ENCODE measurements at places on chromosomes 3 and 15.

DNA sequence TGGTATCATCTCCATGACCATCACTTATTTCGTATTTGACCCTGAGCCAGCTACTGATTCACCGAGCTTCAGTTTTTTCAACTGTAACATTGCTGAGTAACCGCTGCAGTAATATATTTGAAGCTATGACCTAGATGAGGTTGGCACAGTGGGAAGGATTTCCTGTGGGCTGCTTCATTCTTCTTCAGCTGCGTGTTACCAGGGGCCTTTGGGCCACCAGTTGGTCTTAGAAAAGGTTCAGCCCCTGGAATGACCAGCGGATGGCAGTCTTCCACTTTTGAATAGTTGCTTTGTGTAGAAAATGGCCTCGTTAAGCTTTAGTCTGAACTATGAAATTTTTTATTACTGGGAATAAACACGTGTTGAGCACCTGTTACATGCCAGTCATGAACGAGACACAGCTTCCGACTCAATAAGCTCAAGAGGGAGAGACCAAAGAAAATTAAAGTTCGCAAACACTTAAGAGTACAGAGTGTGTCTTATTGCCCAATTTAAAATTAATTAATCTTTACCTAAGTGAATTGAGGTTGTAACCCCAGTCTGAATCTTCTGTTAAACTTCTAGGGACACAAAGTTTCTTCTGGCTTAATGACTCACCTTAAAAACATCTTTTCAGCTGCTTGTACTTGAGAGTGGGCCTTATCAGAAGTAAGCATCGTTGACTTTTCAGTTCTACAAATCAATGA lies 57.6 kb upstream of the NR2E3 start:
- peak; percentile 98 for DNase-seq

DNA sequence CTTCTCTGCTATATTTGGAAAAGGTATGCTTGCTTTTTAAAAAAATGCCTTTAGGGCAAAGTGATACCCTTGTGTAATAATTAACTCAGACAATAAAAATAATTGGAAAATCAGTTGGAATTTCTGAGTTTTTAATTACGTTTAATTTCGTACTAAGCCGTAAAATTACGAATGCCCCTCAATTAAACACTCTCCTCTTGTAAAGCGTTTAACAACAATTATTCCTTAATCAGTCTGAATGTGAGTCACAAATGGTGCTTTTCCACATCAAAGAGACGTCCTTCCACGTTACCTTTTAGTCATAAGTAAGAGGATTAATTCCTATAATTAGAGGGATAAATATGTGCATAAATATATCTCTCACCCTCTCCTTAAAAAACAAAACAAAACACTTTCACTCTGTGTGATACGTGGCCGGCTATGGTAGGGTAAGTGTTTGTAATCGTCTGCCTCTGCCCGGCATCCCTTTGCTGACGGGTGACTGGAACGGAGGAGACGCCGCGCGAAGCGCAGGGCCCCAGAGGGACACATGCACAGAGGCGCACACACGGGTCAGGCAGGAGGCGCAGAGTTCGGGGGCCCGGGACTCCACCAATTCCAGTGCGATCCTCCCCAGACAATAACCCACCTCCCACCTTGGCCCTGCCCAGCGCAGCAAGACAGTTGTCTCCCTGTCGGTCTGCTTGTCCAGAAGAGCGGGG lies 9.7 kb upstream of the MEIS2 start:
- no peak for DNase-seq

- DNase-seq: no peak
Measured at GRCh38 chr15:34043391-34043790, 4.4 kb upstream of the AVEN start.

- DNase-seq: no peak
Measured at GRCh38 chr3:19543212-19543841, 390.7 kb downstream of the EFHB start.

GRCh38 chr3:171054921-171055320 lies 28.4 kb upstream of the SLC2A2 start:
- DNase-seq: no peak

DNA sequence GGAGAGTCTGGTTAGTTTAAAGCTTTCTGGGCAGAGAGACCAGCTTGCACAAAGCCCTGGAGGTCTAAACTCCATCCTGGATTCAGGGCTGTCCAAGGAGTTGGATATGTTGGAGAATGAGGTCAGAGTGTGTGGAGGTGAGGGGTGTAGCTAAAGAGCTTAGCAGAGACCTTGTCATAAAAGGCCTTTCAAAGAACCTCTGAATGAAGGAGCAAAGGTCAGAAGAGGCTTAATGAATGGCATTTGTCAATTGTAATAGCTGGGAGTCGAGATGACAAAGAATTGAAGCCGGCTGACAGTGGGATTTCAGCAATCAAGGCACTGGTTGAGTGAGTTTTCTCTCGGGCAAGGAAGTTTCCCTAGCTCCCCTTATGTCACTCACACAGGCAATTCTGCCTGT lies 202.6 kb downstream of the PDCD6IP start:
- no peak for DNase-seq

DNA sequence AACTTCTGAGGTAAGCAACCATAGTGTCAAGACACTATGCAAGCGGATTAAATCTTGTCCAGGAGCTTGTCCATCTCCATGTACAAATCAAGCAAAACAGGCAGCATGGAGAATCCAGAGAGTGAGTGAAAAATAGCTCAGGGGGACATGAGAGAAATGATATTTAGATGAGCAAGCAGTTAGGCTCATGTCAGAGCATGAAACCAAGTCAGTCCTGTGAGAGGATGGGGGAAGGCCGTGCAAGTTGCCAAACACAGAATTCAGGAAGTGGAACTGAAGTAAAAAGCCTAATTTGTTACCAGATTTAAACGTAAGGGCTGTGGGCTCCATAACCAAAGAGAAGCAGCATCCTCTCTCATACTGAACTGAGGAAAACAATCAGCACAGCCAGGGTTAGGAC lies 995.9 kb downstream of the MCTP2 start:
- DNase-seq: no peak

DNA sequence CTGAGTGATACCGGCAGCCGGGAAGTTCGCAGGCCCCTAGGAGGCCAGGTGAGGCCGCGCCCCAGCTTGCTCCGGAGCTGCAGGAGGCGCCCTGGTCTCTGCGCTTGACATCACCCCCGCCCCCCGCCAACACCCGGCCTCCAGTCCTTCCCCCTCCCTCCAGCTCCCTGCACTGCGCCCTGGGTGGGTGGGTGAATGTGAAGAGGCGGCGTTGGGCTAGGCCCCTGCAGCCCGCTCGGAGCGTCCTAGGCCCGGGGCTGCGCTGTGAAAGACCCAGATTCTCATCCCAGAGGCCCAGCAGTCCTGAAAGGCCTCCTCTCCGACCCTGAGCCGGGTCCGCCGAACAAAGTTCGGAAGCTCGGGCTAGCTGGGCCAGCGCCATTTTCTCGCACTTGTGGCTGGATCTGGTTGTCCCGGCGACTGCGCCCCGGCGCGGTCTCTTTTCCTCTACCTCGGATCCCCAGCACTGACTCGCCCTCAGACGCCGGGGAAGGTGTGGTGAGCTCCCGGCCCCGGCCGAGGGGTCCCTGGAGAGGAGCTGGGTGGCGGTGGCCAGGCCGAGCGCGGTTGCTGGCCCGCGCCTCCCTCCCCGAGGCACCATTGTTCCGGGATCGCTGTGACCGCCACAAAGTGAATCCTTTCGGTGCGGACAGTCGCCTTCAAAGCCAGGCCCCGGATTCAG lies 12.9 kb downstream of the ZIC4 start:
- peak; percentile 72 for DNase-seq

GRCh38 chr3:3923619-3924018 lies 124.4 kb downstream of the LRRN1 start:
- DNase-seq: no peak

- DNase-seq: no peak
Measured at GRCh38 chr3:126578702-126579101, 20.0 kb upstream of the C3orf22 start.

- DNase-seq: peak; percentile 45
Measured at GRCh38 chr3:186413615-186414415, 51.8 kb upstream of the DGKG start.

GRCh38 chr3:118472586-118472985 lies 562.1 kb downstream of the IGSF11 start:
- DNase-seq: no peak

DNA sequence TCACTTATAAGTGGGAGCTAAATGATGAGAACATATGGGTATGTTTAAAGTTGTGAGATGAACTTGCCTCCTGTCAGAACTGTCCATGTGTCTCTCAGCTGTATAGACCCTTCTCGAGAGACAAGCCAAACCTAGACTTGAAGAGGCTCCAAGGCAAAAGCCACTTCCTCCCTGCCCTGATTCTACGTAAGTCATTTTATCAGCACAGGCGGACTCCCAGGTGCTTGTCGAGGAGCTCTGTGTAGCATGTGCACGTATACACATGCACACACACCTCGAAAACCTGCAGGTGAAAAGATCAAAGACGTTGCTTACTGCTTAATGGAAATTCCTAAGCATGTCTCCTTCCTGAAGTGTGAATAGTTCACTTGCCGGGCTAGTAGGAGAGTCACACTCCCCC lies 5.6 kb upstream of the CLEC3B start:
- no peak for DNase-seq

DNA sequence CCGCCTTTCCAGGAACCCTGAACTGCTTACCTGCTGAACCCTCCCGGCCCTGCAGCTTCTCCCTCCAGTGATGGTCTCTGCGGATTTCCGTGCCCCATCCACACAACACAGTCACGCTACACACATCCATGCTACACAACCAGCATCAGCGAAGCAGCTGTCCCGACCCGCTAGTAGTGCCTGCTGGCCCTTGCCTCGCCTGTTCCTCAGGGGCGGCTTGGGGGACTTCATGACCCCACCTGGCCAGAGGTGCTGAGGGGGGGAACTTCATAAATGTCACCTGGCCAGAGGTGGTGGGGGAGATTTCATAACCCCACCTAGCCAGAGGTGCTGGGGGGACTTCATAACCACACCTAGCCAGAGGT lies 530 bp upstream of the TUBGCP5 start:
- DNase-seq: no peak

DNA sequence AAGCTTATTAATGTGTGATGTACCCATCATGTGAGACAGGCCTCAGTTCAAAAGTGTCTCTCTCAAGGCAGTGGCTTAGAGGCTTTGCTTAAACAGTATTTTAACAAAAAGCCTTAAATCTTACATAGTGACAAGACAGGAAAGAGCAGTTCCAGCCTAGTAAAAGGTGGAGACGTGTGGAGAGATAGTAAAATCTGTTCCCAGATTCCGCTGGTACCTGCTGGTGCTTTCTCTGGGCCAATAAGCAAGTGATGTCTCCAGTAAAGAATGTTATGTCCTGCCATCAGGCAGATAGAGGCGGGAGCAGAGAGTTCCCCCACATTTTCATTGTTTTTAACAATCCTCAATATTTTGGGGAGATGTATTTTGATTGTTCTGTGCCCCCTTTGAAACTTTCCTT lies 135.0 kb downstream of the VPS8 start:
- DNase-seq: no peak

- peak; percentile 23 for DNase-seq
Measured at GRCh38 chr3:130480736-130481135, 36.2 kb upstream of the COL6A6 start.

DNA sequence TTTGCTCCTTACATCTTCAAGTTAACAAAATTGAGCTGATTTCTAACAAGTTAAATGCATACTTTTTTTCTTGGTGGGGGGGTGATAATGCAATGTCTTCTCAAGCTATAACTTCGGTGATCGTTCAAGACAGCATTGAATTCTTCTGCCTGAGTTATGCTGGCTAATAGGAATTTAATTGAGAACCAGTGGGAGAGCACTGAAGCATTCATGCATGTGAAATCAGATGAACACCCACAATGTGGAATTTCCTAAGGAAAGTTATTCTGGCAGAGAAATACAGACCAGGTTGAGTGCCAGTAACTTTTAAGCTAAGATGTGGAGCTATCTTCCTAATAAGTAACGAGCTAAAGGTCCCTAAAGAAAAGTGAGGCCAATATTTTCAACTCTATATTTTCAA lies 3.0 kb downstream of the SPATA16 start:
- DNase-seq: no peak

GRCh38 chr3:139519998-139520737 lies 19.4 kb downstream of the RBP1 start:
- DNase-seq: no peak

DNA sequence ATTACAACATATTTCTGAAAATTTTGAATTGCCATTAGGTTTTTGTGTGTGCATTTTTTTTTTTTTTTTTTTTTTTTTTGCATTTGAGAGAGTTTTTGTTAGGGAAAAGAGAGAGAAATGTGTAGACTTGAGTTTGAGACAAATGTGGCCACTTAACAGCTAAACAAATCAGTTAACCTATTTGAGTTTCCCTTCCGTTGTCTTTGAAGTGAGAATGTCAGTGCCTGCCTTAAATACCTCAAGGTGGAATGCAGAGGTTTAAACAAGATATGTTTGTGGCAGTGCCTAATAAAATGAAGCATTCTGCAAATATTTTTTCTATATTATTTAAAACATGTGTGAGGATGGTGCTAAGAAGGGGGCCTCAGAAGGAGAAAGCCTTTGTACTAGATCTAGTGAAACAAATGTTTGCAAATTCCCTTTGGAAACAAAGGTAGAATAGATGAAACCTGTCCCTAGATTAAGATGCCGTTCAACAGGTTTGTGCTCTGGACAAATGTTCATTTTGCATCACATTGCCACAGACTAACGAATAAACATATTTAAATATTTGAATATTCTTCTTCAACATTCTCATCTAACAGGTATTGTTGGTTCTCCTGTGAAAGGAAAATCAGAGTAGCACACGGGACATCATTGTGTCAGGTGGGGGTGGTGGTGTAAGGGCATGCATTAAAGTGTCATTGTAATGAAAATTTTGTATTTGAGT lies 80.7 kb downstream of the SATB1 start:
- DNase-seq: no peak

GRCh38 chr3:5116538-5116937 lies 5.6 kb upstream of the ARL8B start:
- DNase-seq: peak; percentile 6

DNA sequence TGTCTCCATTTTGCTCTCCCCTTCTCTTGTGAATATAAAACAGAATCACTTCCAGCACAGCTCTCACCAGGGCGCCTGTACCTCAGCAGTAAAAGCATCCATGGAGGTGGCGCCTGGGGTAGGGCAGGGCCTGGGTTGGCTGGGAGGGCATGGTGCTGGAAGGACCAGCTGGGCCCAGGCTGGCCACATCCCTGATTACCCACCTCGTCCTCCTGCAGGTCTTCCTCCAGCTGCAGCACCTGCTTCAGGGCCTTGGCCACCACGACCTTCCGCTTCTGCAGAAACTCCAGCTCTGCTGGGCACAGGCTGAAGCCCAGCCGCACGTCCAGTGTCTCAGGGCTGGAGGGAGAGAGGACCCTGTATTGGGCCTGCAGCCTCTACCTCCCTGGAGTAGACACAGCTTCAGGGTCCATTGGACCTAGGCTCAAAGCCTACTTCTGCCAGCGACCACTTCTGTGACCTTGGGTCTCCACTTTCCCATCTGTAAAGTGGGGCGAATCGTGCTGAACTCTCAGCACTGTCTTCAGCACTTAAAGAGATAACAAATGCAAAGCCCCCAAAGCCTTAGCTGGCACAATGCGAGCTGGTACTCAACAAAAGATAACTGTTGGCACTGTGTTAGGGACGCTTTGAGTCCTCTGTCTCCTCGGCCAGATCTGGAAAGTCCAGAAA lies 23.8 kb downstream of the PLA2G4E start:
- no peak for DNase-seq

All from EH (cell line).